ENCODE measurements at places on chromosomes 11 and 22. TPM values are rescaled to one million over a fixed set of nuclear protein-coding genes. Genes with fewer than 3 reads are reported as not detected.

DNA sequence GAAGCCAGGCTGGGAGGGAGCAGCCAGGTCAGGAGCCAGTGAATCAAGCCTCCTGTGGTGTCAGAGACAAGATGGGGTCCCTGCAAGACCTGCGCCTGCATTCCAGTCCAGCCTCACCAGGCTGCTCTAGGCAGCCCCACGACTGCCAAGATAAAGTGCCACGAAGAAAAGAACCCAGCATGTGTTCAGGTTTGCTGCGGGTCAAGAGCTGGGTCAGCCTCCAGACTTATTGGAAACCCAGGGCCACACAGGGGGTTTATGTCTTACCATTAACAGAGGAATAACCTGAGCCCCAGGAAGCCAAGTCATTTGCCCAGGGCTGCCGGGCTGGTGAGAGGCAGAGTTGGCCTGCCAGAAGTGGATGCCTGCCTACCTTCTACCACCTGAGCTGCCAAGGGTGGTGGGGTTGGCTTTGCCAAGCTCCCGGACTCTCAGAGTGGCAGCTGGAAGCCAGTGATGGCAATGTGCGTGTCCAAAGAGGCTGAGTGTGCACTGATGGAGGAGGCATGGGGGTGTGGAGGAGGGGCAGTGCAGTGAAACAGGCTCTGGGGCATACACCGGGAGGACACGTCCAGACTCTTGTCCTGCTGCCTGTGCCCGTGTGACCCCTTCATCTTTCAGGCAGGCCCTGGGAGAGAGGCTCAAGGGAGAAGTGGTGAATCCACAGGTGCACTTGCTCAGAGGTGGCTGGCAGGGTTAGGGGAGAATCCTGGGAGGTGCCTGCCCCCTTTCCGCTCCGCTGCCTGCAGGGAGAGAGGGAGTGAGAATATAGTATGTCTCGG is 1.7 kb downstream of the RASD2 start:
- peak; percentile 14 for DNase-seq

GRCh38 chr22:38338772-38339379 is 21.6 kb upstream of the CSNK1E start:
- DNase-seq: no peak

GRCh38 chr11:115630214-115630613 is 126.0 kb upstream of the CADM1 start:
- DNase-seq: no peak

- DNase-seq: no peak
These were observed 17.6 kb downstream of the DAGLA start for GRCh38 chr11:61697764-61698163.

- DNase-seq: no peak
These were observed 22.0 kb downstream of the EHF start for GRCh38 chr11:34642873-34643272.

- DNase-seq: no peak
These were observed 52.1 kb upstream of the MYEOV start for GRCh38 chr11:69241844-69242243.

Gene HIC2
- total RNA-seq: 8.4 TPM

Gene DCDC1
- not detected for total RNA-seq

Gene RPS3
- total RNA-seq: 3,554 TPM

Measured in B cell (primary cell).